Activated T-helper 1 cell treated with anti-CD3 and anti-CD28 coated beads, Interleukin-12 subunit alpha, Interleukin-12 subunit beta, Interleukin-2, Interleukin-4 antibody, amounts not matched to agents 30 ng/mL and 10 ng/mL and 1 ng/mL, durations not matched to agents 14 hours and 24 hours and 36 hours (primary cell): ENCODE measurements at places on chromosomes 13 and 19. TPM values are rescaled to one million over a fixed set of nuclear protein-coding genes. Genes with fewer than 3 reads are reported as not detected.

CYP2S1 gene
- 0.60 and 0.73 TPM in 2 replicates for total RNA-seq

F10 gene
- total RNA-seq, result not detected in 2 replicates

- H3K4me3 ChIP-seq, result no peak overlapping the region
- no peaks in the 10 kb centered on the region for H3K4me1 ChIP-seq
- H3K27me3 ChIP-seq, result no peaks in the 10 kb centered on the region
- no peak overlapping the region for H3K27ac ChIP-seq
- H3K36me3 ChIP-seq, result peaks cover 23% of the 10 kb centered on the region
Measured at GRCh38 chr13:42893214-42893671, 98.8 kb downstream of the EPSTI1 start.

DNA sequence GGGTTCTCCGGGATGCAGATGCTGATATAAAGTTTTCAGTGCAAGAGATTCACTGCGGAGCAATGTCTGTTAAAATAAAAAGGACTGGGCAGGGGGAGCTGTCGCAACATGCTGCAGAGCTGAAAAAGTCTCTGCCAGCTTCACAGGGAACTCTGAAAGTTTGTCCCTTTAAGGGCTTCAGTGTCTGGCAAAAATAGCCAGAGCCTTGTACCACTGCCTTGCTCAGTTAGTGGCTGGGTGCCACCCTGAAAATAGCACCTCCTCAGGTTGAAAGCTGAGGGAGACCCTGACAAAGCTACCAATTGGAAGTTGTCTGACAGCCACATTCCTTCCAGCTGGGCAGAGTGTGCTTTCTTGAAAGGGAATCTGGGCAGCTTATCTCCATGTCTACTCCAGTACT is 3.0 kb upstream of the NDFIP2 start:
- H3K4me3 ChIP-seq, result no peak overlapping the region
- peaks cover 17% of the 10 kb centered on the region for H3K36me3 ChIP-seq
- no peak overlapping the region for H3K27ac ChIP-seq
- DNase-seq, result no peak
- peaks cover 47% of the 10 kb centered on the region for H3K4me1 ChIP-seq

- no peak overlapping the region for H3K27ac ChIP-seq
- peaks cover 16% of the 10 kb centered on the region for H3K27me3 ChIP-seq
- DNase-seq, result no peak
- no peak overlapping the region for H3K4me3 ChIP-seq
- H3K36me3 ChIP-seq, result no peaks in the 10 kb centered on the region
Measured at GRCh38 chr19:46591870-46592269, 9.3 kb upstream of the CALM3 start.

- peaks cover 16% of the 10 kb centered on the region for H3K27me3 ChIP-seq
- H3K27ac ChIP-seq, result no peak overlapping the region
- peaks cover under 1% of the 10 kb centered on the region for H3K36me3 ChIP-seq
- DNase-seq, result no peak
Measured at GRCh38 chr19:38204728-38205127, 19.3 kb downstream of the DPF1 start.

DNA sequence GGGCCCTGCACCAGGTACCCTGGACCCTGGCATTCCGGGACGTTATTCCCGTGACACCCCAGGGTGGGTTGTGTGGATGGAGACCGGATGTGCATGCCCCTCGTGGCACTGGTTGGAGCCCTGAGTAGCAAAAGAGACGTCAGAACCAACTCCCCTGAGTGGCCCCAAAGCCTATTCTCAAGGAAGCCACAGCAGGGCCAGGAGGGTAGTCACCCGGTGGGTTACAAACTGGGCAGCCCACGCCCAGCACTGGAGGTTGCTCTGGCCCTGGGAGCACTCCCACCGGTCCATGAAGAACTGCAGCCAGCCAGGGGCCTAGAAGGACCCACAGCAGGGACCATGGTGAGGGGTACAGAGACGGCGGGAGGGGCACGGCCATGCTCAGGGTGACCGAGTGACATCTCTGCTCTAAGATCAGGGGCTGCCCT is 7.5 kb downstream of the KLF16 start:
- no peaks in the 10 kb centered on the region for H3K27me3 ChIP-seq
- peaks cover 4% of the 10 kb centered on the region for H3K36me3 ChIP-seq
- H3K4me1 ChIP-seq, result peaks cover 27% of the 10 kb centered on the region

DNA sequence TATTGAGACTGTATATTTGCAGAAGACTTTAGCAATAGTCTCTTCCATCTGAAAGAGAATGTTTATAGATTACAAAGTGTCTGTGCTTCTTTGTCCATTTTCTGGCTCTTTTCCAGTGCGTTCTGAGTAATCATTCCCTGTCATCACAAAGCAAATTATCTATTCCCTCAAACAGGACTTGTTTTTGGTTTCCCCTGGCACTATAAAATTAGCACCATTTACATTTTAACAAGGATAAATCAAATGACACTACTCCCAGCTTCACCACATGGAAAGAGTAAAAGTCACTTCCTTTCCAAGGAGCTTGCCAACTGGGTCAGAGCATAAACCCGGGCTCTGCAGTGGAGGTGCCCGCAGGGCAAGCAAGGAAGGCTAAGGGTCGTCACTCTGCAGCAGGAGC is 88.1 kb downstream of the SHISA2 start:
- no peak overlapping the region for H3K4me3 ChIP-seq
- no peak overlapping the region for H3K27ac ChIP-seq
- H3K4me1 ChIP-seq, result peaks cover 15% of the 10 kb centered on the region
- peaks cover 4% of the 10 kb centered on the region for H3K36me3 ChIP-seq
